ENCODE measurements at places on chromosomes 3 and 15.

GRCh38 chr3:125440559-125440955 is 65.4 kb upstream of the ZNF148 start:
- DNase-seq, result no peak

GRCh38 chr3:125594581-125595011 is 701 bp downstream of the OSBPL11 start:
- DNase-seq, result no peak

- no peak for DNase-seq
These were observed 49.2 kb downstream of the MGLL start for GRCh38 chr3:127772827-127773751.

- no peak for DNase-seq
These were observed 100.7 kb downstream of the MYRIP start for GRCh38 chr3:39910135-39910534.

- DNase-seq, result no peak
These were observed 315.4 kb upstream of the RASGRP1 start for GRCh38 chr15:38879909-38880471.
